Right kidney (tissue), 9 donors: ENCODE measurements at places on chromosomes 11 and 22.

- peak; percentile 32 for DNase-seq
These were observed 116.4 kb downstream of the TYR start for GRCh38 chr11:89293965-89294679.

DNA sequence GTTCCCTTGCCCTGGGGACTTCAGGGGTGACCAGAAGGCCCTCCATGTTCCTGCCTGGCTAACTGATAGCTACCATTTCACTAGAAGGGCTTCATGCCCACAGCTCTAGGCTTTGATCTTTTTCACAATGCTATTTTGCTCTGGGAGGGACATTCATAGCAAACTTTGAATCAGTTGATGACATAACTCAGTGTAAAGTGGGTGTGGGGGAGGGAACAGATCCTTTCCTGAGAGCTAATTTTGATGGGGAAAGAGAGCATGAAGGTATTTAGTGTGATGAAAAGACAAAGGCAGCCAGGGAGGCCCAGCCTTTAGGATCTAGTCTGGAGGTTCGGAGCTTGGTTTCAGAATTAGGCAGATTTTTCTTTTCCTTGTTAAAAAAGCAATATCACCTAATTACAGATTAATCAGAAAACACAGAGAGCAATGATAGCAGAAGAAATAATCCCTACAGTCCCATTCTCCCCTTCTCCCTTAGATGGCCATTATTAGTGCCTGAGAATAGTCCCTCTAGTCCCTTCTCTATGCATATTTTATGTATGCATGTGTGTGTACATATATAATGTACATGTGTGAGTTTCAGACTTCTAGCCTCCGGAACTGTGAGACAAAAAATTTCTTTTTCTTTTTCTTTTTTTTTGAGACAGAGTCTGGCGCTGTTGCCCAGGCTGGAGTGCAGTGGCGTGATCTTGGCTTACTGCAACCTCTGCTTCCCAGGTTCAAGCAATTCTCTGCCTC, 46.9 kb downstream of the YWHAH start:
- no peak for DNase-seq

- DNase-seq = no peak
These were observed 85.8 kb downstream of the UVRAG start for GRCh38 chr11:75900848-75901247.

DNA sequence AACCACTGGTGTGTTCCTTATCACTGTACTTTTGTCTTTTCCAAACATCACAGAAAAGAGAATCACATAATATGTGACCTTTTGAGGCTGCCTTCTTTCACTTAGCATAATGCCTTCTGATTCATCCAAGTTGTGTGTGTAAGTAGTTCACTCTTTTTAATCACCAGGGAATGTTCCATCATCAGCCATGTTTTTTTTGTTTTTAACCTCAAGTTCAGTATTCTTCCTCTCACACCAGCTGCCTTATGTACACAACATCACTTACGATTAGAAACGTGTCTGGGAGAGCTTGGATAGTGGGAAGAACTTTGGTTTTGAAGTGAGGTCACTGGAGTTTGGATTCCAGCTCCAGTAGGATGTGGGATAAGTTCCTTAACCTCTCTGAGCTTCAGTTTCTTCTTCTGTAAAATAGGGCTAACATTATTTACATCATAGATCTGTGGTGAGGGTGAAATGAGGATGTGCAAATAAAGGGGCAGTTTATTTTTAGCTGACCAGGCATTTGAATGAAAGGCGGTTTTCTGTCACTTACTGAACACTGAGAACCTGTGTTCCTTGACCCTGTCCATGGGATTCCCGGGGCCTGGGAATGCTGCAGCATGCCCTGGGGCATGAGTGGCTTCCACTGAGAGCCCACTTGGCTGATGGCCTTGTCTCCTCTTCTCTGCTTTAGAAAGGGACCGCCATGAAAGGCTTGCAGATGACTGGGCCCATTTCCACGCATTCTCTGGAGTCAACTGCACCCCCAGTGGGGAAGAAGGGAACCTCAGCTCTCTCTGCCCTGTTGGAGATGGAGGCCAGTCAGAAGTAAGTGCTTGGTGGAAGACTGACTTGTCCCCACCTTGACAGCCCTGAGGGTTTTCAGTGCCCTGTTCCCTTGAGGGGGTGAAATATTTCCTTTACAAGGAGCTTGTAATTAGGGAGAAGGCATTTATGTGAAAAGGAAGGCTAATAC, 92.6 kb downstream of the DEPDC5 start:
- no peak for DNase-seq

GRCh38 chr11:45354976-45355705, 69.0 kb upstream of the SYT13 start:
- DNase-seq = peak; percentile 86

- no peak for DNase-seq
These were observed 16.3 kb downstream of the SPTY2D1 start for GRCh38 chr11:18617688-18618341.

- no peak for DNase-seq
These were observed 111.3 kb downstream of the SLC17A6 start for GRCh38 chr11:22449441-22449840.

DNA sequence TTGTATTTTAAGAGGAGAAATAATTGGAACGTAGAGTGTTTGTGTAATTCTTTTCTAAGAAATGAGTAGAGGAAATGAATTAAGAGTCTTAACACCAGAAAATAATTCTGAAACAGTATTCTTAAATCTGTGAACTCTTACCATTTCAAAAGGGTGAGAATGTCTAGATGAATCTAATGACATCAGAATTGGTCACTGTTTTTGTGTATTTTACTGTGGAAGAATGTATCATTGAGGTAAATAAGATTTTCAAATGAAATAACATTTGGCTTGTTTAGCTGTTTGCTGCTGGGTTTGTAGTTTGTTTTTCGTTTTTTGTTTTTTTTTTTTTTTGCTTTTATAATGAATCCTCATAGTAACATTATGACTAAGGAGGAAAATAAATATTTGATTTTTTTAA, 97.6 kb downstream of the EMSY start:
- no peak for DNase-seq

DNA sequence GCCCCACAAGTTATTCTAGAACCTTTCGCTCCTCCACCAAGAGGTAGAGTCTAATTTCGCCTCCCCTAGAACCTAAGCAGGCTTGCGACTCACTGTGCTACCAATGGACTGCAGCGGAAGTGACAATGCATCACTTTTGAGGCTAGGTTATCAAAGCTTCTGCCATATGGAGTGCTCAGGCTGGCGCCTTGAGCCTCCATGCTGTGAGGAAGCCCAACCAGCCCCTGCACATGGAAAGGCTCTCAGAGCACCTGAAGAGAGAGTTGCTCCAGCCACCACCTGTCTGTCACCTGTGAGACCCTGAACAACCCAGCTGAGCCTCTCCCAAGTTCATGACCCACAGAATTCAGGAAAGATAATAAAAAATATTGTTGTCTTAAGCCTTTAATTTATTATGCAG, 29.3 kb upstream of the CBX7 start:
- DNase-seq = no peak

DNA sequence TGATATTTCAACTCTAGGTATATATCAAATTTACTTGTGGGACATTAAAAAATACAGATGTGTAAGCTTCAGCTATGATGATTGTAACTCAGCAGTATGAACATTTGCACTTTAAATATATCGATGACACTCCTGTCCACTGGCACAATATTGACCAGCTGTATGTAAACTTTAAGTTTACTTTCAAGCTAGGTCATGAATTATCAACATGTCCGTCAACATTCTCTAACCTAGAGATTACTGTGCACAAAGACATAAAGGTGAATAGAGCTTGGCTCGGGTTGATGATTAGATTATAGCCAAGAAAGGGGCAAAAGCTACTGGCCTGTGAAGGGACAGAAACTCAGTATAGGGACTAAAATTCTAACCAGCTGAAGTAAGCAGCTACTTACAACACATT, 286.6 kb downstream of the SWAP70 start:
- no peak for DNase-seq

- DNase-seq = no peak
These were observed 7.1 kb downstream of the NLRX1 start for GRCh38 chr11:119175493-119176077.

DNA sequence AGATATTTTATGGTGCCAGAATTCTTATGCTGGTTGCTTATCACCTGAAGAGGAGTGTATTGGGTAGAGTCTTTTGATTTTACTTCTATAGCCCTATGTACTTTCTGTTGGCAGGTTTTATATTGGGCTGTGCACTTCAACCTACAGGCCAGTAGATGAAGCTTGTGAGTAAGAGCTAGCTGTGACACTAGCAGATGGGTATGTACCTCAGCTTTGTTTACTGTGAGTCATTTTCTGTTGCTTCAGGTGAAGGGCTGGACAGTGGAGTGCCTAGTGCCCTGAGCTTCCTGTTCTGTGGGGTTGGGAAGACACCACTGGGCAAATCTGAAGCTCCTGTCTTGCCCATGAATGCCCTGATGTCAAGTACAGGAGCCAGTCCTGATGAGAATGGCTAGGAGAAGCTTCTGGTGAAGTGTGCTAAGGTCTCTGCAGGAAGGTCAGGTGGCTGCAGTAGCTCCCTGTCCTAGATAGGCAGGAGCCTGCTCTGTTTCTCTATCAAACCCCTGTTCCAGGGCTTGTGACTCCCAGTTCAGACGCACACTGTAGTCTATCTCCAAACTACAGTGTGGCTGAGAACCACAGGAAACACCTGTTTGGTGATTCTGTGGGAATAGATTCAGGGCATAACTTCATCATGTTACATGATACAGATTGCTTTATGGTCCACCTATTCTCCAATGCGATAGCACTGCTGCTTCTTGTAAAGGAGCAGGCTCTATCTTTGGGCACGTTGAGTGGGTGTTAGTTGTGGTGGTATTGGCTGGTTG, 755.7 kb downstream of the KCNA4 start:
- DNase-seq = no peak

GRCh38 chr22:46039535-46039934, 62.6 kb upstream of the WNT7B start:
- no peak for DNase-seq

GRCh38 chr11:68942751-68943271, 38.0 kb downstream of the MRGPRD start:
- DNase-seq = no peak

DNA sequence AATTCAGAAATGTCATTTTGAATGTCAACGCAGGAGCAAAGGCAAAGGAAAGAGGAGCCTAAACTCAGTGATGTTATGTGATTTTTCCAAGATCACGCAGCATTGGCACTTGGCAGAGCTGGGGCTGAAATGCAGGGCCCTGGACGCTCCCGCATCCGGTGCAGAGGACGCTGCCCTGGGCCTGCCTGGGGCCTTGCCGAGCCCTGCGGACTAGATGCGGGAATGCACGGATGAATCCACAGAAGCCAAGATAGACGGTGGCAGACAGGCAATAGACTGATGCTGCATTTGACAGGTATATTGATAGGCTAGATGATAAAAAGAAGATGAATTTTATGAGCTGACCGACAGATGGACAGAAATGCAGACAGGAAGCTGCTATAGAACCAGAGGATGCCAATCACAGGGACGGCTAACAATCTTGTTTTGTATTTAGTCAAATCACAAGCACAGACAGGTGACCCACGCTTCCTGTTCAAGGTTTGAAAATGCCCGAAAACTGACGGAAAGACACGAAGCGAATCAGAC, 696 bp upstream of the MARK2 start:
- DNase-seq = no peak

- no peak for DNase-seq
These were observed 13.1 kb upstream of the SERPING1 start for GRCh38 chr11:57584341-57584740.

DNA sequence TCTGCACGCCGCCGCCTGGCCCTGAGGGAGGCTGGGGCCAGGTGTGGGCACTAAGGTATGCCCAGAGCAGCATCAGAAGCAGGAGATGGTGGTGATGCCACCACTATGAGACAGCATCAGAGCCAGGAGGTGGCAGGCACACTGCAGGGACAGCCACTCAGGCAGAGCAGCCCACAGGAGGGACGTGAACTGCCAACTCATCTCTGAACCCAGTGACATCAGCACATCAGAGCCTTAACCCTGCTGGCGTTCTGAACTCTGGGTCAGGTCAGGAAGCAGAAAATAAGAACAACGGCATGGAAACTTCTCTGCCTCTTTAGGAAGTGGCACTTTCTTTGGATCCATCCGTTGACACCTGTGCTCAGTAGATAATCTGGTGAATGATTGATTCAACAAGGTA, 14.7 kb upstream of the IFT27 start:
- no peak for DNase-seq
